Posterior vena cava (tissue), 2 donors: ENCODE measurements at places on chromosomes 4 and X. TPM values are rescaled to one million over a fixed set of nuclear protein-coding genes. Genes with fewer than 3 reads are reported as not detected.

The DNAAF6 gene
- total RNA-seq: not detected

The SRP72 gene
- total RNA-seq: 87.5 TPM

The ARMCX2 gene
- total RNA-seq: 33.0 TPM

The PABPC4L gene
- total RNA-seq: 1.6 TPM

The BMPR1B gene
- total RNA-seq: 8.9 TPM

The TLR7 gene
- total RNA-seq: 0.48 TPM

The EVC gene
- total RNA-seq: 25.6 TPM

The PRR32 gene
- not detected for total RNA-seq

The DKK2 gene
- total RNA-seq: 1.4 TPM

The GPR82 gene
- total RNA-seq: 0.37 TPM

The AKAP17A gene
- total RNA-seq: 20.8 TPM

The PASD1 gene
- not detected for total RNA-seq

The MAGEB17 gene
- total RNA-seq: not detected

The GUCY1B1 gene
- 26.8 TPM for total RNA-seq

The PLAC8 gene
- total RNA-seq: 3.8 TPM

The SAT1 gene
- 192 TPM for total RNA-seq

The TLR10 gene
- total RNA-seq: 0.38 TPM

The MAGEA4 gene
- total RNA-seq: not detected

The CLDN22 gene
- total RNA-seq: not detected

The GPRASP3 gene
- total RNA-seq: 6.7 TPM

The FDCSP gene
- not detected for total RNA-seq

The GYPA gene
- total RNA-seq: not detected

The CLGN gene
- total RNA-seq: 0.74 TPM

The TEX11 gene
- not detected for total RNA-seq

The HSD17B10 gene
- total RNA-seq: 72.7 TPM

The MAGEA1 gene
- total RNA-seq: not detected

The AMBN gene
- total RNA-seq: not detected

The HCFC1 gene
- 36.9 TPM for total RNA-seq

The PNCK gene
- 41.1 TPM for total RNA-seq

The BMX gene
- 4.4 TPM for total RNA-seq

The GK2 gene
- not detected for total RNA-seq
